ENCODE measurements at places on chromosomes 5 and 9.

DNA sequence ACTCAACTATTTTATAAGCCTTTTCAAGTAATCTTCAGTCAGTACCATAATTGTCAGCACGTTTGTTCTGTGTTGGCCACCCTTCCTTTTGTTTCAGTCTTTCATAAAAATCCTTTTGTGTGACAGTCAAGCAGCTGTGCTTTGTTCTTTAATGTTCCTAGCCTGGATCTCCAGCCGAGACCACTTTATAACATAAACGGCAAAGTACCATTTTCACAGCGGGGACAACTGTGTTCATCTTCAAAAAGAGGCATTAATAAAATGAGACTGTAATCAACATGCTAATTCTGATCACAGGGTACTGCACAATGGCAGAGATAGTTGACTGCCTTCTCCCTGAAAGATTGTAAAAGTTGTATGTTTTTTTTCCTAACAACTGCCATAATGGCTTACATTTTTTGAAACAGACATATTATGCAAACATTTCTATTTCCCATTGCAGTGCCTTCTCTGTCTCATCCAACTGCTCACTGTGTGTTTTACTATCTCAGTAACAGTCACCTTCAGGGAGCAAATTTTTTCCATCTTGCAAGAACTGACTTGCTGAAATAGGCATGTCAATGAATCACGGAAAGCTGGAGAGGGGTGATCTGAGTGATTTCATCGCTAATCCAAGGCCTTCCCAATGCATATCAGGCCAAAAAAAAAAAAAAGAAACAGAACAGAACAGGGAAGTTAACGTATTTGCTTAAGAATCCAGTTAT lies 828.5 kb upstream of the DMAC1 start:
- peak; percentile 13 for DNase-seq

DNA sequence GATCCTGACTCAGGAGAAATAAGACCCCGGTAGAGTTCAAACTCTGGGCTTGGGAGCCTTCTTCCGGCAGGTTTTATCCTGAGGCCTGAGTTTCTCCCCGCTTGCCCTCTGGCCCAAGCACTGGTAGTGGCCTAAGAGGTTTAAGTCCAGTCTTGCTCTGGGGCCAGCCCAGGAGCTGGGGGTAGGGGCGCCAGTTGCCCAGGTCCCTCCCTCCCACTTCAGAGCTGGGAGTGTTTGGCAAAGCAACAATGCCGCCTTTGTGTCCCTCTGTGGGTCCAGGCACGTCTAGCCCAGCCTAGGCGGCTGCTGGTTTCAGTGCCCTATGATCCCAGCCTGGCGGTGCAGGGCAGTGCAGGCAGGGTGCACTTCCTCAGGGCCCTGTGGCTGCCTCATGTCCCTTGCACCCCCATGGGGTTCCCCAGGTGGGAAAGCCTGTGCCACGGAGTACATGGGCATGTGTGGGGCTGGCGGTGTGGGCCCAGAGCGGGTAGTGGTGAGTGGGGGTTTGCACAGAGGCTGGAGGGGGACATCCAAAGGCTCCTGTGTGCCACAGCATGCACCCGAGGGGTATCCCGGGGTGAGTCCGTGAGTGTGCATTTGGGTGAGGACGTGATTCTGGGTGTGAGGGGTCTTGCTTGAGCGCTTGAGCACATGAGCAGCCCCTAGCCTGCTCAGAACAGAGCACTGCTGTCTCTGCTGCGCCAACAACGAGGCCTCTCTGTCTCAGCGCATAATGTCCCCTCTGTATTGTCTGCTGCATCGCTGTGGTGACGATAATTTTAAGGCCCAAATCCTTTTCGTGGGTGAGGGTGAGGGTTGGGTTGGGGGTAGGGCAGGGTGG lies 61.7 kb upstream of the PSD2 start:
- no peak for DNase-seq

DNA sequence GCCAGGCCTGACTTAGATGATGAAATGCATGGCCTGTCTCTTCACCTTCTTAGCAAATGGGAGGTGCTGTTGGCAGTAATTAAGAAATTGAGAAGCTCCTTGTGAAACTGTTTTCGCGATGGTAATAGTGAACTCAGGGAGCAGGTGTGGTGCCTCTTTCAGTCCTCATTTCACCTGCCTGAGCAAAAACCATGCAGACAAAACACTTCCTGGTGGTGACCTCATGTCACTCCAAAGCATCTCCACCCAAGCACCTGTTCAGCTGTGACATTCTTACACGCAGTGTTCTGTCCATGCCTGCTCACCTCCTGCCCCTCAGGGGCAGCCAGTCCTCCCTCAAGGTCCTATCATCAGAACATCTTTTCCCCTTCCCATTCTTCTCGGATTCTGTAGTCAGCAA lies 146.5 kb downstream of the CD180 start:
- DNase-seq, result no peak

GRCh38 chr9:34335376-34335775 lies 6.0 kb downstream of the NUDT2 start:
- DNase-seq, result no peak

- no peak for DNase-seq
Measured at GRCh38 chr5:17737092-17737491, 102.8 kb downstream of the TAF11L14 start.

- DNase-seq, result no peak
Measured at GRCh38 chr5:176844706-176845391, 34.5 kb downstream of the UNC5A start.

- DNase-seq, result no peak
Measured at GRCh38 chr5:134398609-134399155, 13.0 kb downstream of the CDKN2AIPNL start.

- peak; percentile 91 for DNase-seq
Measured at GRCh38 chr9:35907711-35908503, 1.4 kb upstream of the SPAAR start.

DNA sequence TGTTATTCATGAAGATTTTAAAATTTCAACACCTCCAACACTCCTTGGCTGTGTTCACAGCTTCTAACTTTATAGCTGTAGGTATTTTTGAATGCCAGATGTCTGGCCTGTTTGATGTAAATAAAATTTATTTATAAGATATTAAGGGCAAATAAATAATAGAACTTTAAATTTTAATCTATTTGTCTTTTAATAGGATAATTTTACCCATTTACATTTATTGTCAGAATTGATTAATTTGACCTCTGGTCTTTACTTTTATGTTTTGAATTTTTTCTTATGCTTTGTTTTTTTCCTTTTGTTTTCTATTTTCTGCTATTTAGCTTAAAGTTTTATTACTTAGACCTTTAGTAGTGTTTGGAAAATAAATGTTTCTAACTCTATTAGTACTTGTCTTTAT lies 94.6 kb downstream of the UGCG start:
- no peak for DNase-seq

GRCh38 chr5:72324189-72324825 lies 4.1 kb downstream of the PTCD2 start:
- DNase-seq, result no peak

GRCh38 chr9:113298924-113299770 lies 4.0 kb downstream of the RNF183 start:
- no peak for DNase-seq

GRCh38 chr9:36948051-36948450 lies 86.0 kb downstream of the PAX5 start:
- DNase-seq, result no peak

- DNase-seq, result no peak
Measured at GRCh38 chr9:81819859-81820546, 108.2 kb upstream of the SPATA31D4 start.

DNA sequence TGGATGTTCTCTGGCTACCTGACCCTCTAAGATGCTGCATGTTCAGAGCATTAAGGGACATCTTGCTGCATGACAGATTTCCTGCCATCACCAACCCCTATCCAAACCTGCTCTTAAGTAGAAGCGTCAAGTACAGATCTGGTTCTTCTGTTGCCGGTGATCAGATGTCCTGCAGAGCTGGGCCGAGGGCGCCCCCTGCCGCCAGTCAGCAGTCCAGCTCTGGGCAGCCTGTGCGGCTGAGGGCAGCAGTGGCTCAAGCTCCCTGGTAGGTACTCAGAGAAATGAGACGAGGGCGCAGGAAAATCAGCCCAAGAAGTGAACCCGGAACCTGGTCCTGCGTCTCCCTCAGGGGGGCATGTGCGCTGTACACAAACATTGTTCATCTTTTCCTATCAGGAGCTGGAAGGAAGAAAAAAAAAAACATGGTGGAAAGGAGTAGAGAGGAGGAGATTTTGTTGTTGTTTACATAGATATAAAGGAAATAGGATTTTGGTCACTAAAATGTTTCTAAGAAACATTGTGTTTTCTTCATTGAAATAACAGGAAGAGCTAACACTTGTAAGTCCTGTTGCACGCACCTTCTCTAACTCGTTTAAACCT lies 95.8 kb downstream of the CFAP90 start:
- no peak for DNase-seq

DNA sequence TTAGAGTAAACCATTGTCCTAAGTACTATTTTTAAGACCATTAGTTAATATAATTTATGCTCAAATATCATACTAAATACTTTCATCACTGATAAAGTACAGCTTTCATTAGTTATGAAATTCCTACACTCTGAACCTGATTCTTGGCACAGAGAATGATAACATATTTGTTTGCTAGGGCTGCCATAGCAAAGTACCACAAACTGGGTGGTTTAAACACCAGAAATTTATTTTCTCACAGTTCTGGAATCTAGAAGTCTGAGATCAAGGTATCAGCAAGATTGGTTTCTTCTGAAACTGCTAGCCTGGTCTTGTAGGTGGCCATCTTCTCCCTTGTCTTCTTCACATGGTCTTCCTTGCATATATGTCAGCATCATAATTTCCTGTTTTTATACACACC lies 608.4 kb downstream of the TLE1 start:
- DNase-seq, result no peak

GRCh38 chr5:135869935-135870334 lies 25.7 kb downstream of the IL9 start:
- DNase-seq, result no peak

GRCh38 chr5:143842920-143843319 lies 31.0 kb downstream of the HMHB1 start:
- no peak for DNase-seq

DNA sequence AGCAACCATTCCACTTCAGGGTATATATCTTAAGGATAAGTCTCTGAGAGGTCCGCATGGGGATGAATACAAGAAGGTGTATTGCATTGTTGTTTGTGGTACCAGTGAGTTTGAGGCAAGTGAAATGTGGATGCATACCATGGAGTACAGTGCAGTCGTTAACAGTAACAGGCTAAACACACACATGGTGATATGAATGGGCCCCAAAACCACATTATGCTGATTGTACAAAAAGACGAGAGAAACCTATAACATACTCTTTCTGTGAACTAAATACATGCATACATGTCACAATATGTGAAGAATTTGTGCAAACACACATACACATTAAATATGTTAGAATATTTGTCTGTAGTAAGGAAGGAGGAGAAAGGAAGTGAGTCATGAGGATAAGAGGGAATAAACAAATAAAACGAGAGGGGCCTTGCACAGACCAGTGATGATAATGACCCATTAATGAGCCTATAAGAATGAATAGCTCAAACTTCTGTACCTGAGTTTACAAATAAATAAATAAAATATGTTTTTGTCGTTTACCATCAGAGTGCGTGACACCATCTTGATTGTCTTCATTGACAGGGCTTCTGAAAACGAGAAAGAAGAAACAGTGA lies 66.5 kb upstream of the RICTOR start:
- DNase-seq, result no peak

GRCh38 chr5:90528601-90529193 lies 687 bp downstream of the LYSMD3 start:
- DNase-seq, result no peak

GRCh38 chr5:21263361-21263760 lies 1275.4 kb upstream of the CDH18 start:
- no peak for DNase-seq

DNA sequence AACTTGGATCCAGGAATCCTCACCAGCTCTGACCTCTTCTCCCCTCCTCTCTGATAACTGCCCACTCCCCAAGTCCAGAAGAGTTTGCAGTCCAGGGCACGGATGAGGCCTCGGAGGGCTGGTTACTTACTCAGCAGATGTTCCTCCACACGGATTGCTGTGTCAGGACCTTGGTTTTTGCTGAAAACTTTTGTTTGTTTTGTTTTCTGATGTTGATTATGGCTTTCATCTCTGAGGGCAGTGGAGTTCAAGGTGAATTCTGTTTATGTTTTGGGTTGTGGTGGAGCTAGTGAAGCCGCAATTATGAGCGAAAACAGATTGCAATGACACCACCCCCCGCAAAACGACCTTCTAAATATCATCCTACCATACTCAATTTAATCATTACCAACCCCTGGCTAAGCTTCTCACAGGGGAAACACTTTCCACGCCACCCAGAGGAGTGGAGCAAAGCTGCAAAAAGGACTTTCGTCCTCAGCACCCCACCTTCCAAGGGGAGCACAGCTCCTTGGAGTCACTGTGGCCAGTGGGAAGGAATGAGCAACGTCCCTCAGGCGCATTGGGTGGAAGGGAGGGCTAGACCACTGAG lies 92.7 kb upstream of the SAP30L start:
- no peak for DNase-seq

GRCh38 chr5:34447424-34447823 lies 208.7 kb upstream of the RAI14 start:
- no peak for DNase-seq

DNA sequence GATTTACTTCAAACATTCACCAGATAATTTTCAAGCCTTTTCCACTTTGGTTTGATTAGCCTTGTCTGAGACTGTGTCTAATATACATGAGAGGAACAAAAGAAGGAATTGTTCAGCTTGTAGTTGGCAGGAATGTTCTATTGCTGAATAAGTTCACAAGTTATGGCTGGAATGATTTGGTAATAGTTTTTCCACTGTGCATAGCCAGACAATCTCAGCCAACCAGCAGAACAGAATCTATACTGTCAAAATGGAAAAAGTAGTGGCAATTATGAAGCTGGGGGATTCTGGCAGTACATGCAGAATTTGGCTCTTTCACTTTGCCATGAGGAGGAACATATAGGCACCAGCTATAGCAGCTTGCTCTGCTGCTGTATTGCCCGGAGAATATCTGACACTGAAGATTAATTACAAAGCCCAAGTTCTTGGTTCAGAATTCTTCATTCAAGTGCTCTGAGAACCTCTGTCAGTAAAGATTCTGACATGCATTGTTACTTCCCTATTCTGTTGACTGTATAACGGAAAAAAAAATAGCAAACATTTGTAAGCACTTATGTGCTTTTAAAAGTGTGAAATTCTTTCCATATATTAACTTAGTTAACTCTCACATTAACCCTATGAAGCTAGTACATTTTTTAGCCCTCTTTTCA lies 150.6 kb downstream of the PRR16 start:
- DNase-seq, result peak; percentile 54

GRCh38 chr5:119357270-119357669 lies 1.5 kb downstream of the TNFAIP8 start:
- DNase-seq, result no peak

GRCh38 chr9:19331877-19332276 lies 48.2 kb downstream of the RPS6 start:
- no peak for DNase-seq

Measured in fibroblast of skin of left biceps (primary cell).